Fibroblast of the aortic adventitia (primary cell): ENCODE measurements at places on chromosomes 1 and 21. TPM values are rescaled to one million over a fixed set of nuclear protein-coding genes. Genes with fewer than 3 reads are reported as not detected.

KRTAP20-2 gene
- not detected in 2 replicates for total RNA-seq

FALEC gene
- total RNA-seq, result not detected in 2 replicates

SIK1 gene
- total RNA-seq, result 4.4 TPM in 1 of 2 replicates, not detected in the other

GRCh38 chr1:7632176-7632575 is 138.9 kb upstream of the VAMP3 start:
- no peak for DNase-seq

MARK1 gene
- 0.45 and 1.3 TPM in 2 replicates for total RNA-seq

GRCh38 chr1:180283098-180283497 is 53.0 kb downstream of the LHX4 start:
- DNase-seq, result no peak

- no peak for DNase-seq
Measured at GRCh38 chr1:10456048-10456447, 6.2 kb downstream of the CORT start.

- peak; percentile 25 for DNase-seq
Measured at GRCh38 chr1:82542766-82543165, 742.0 kb downstream of the ADGRL2 start.

GRCh38 chr1:176073524-176074157 is 133.4 kb downstream of the COP1 start:
- peak; percentile 83 for DNase-seq

DNA sequence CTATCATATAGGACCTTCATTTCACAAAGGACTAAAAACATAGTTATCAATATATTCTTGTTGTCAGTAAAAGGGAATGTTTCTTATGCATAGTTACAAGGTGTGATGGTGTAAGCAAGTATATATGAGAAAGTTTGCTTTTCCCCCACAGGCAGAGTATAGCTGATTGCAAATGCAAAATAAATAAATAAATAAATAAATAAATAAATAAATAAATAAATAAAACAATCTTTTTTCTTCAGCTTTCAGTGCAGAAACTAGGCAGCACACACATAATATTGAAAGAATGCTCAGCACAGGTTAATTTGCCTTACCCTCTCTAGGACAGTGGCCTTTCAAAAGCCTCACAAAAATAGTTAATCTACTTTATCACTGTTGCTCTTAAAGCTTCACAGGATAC is 138.8 kb downstream of the BRINP3 start:
- DNase-seq, result no peak

GRCh38 chr1:203424861-203425662 is 50.5 kb upstream of the PRELP start:
- no peak for DNase-seq

DNA sequence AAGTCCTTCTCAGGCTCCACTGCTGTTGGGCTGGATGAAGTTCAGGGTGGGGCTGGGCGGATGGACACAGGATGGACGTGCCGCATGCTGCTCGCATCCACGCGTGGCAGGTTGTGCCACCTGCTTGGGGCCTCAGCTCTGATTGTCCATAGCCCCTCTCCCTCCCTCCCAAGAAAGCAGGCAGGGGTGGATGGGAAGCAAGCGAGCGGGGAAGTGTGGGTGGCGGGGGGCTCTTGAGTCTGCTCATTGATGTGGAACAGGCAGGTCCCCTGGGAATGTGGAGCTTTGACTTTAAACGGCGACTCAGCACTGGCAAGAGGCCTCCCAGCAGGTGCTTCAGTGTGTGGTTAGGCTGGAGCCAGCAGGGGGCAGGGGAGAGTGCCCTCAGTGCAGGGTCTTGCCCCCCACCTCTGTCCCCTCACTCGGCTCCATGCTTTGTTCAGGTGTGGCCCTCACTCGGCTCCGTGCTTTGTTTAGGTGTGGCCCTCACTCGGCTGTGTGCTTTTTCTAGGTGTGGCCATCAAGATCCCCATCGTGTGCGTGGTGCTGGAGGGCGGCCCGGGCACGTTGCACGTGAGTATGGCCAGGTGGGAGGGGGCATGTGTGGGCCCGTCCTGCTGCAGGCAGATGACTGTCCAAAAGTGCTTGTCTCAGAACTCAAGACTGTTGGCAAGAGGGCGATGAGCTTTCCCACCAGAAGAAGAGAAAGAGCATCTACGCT is 23.9 kb downstream of the TRPM2 start:
- no peak for DNase-seq

DNA sequence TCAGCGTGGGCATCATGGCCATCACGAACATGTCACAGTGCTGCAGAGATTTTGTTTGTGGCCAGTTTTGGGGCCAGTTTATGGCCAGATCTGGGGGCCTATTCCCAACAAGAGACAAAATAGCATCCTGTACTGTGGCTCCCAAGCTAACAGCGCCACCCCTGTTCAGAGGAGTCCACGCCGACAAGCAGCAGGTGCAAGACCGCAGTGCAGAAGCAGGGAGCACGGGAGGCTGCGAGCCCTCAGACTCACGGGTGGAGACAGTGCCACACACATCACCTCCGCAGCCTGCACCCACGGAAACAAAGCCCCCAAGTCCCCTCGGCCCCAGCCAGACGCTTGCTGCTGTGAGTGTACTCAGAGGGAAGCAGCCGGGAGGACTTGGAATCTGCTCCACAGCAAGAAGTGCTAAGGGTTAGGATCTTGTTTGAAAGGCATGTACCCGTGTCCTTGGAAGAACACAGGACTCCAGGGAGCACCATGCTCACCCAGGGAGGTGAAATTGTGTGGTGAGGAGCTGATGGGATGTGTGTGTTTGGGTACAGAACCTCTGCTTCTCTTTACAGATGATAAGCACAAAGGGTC is 7.1 kb downstream of the TCP10L start:
- peak; percentile 7 for DNase-seq

TNFRSF4 gene
- 0.65 TPM in 1 of 2 replicates, not detected in the other for total RNA-seq

- peak; percentile 81 for DNase-seq
Measured at GRCh38 chr1:38000529-38001455, 4.5 kb downstream of the FHL3 start.

DNA sequence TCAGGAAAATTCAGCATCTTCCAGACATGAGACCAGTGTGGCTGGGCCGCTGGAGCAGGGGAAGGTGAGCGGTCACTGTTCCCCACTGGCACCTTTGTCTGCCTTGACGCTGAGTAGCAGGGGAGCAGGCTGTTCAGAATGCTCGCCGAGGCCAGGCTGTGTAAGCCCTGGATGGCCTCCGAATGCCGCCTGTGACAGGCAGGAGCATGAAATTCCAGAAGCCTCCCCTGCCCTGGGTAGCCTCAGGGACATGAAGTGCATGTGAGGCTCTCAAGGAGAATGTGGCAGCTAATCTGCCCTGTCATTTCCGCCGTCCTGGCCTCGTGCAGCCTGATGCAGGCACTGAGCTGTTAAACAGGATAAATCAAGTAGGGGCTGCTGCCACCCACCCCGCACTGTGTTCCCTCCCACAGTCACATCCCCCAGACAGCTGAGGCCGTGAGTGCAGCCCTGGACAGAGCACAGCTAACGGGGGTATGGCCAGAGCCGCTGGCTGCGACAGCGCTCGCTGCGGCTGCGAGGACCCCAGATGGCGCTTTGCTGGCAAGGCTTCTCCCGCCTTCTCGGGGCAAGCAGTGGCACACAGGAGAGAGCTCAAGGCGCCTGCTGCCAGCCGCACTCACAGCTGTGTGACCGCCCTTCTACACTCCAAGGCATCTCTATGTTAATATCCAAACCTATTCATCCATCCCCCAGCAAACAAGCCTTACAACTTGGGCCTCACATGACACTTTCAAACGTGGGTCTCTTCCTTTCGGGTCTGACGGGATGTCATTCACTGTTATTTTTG is 105.0 kb upstream of the COL6A1 start:
- no peak for DNase-seq

DNA sequence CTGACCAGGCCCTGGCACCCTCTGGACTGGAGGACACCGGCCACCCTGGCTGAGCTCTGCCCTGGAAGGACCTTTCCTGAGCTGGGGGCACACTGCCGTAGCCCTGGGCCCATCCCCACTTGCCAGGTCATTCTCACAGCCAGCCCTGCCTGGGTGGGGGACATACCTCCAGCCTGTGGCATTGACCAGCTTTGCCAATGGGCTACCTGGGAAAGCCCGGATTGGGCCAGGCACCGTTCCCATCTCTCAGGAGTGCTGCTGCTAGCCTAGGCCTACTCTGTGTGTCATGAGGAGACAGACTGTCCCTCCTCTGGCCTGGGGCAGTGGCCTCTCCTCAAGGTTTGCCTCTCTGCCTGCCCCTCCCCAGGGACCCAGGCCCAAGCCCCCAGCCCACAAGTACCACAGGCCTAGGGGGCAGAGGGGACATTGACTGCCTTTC is 40.0 kb downstream of the COQ8A start:
- no peak for DNase-seq

SPRR3 gene
- total RNA-seq, result not detected in 2 replicates

DNA sequence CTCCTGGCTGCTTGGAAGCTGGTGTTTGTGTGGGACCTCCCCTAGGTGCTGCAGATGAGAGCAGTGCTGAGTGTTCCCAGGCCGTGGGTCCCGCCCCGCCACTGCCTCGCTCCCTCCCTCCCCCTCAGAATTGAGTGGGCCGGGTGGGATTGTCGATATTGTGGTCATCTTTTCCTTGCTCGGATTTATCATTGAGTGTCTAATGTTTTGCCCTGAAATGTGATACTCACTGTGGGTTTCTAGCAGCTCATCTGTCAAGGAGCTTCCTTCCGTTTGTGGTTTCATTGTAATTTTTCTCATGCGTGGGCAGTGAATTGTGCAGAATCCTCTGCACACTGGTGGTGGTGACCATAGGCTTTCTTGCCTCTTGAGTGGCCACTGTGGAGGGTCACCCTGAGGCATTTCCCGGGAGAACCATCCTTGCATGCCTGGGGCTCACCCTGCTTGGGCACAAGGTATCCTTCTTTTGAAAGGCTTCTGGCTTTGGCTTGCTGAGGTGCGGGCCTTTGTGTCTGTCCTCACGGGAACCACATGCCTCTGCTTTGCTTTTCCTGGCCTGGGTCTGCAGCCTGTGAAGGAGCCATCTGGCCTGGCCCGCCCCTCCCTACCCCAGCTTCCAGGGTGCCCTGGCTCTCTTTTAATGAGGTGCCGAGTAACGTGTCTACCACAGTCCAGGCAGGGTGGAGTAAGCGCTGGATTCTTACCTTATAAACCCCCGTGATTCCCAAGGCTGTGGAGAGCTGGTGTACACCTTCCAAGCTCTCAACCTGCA is 25.6 kb downstream of the SLX9 start:
- DNase-seq, result no peak

GRCh38 chr1:26302733-26303405 is 3.6 kb downstream of the UBXN11 start:
- DNase-seq, result peak; percentile 77

GRCh38 chr1:234539666-234540403 is 60.9 kb upstream of the TARBP1 start:
- no peak for DNase-seq

DNA sequence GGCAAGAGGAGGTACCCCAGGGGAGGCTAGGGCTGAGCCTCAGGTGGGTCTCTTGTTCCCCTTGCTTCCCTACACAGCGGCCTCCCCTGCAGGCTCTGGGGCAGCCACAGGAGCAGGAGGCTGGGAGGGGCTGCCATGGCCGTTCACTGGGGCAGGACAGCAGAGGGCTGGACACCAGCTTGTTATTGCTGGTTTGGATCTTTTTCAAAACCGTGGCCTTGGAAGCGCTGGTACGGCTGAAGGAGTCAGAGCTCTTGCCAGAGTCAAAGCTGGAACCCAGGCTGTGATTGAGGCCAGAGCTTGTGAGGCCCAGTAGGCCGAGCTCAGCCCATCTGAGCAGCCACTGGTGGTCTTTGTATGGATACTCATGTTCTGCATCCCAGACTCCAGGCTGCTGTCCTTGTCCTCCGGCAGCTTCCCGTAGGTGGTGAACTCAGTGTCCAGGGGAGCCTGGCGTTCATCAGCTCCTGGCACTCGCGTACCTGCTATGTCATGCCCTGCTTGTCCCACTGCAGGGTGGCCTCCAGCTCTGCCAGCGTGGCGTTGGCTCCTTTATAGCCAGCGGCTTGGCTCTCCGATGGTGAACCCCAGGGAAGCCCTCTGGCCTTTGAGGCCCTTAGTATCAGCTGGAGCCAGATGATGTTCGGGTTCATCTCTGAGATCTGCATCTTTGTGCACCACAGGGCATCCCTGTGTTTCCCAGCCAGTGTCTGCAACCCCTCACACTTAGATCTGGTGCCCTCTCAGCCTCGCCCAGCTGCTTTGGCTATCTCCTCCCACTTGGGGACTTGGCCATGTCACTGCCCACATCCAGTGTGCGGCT is 40.3 kb upstream of the THEM4 start:
- no peak for DNase-seq

HSD3B2 gene
- not detected in 2 replicates for total RNA-seq
